Panc1 (cell line): ENCODE measurements at places on chromosomes 6 and 20. TPM values are rescaled to one million over a fixed set of nuclear protein-coding genes. Genes with fewer than 3 reads are reported as not detected.

DNA sequence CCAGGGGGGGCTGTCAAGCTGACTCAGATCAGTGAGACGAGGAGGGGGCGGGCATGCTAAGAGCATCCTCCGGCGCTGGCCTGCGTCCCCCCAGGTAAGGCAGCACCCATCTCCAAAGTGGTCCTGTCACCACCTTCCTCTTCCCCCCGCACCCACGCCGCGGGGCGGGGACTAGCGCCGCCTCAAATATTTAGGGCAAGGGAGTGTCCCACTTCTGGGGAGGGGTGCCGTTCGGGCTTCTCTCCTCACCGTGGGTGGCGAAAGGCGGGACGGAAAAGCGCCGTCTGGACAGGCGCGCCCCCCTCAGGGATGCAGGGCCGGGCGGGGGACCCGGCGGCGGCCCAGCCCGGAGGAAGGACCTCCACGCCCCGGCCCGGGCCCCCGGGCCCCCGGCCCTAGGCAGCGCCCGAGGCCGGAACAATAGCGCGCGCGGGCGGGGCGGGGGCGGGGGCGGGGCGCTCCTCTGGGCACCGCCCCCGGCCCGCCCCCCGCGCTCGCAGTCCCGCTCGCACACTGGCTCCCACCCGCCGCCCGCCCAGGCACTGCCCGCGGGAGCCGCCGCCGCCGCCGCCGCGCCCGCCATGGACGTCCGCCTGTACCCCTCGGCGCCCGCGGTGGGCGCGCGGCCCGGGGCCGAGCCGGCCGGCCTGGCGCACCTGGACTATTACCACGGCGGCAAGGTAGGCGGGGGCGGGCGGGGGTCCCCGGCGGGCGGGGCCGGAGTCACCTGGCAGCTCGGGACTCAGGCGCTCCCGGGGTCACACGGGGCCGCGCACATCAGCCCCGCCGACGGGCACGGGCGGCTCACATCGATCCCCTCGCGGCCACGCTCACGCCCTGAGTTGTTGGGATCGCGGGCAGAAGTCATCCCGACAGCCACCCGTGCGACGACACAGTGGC lies at the start of gene TOX2:
Gene TOX2, plus strand, starts transcription at position 542 of the 900 bp plus-strand sequence. Its CDS starts 40 bp downstream, at position 582.
- peaks cover 23% of the 10 kb centered on the region for H3K4me1 ChIP-seq
- peak within 1 kb of the TSS; percentile 86 for H3K27ac ChIP-seq
- DNase-seq, result no peak
- H3K36me3 ChIP-seq, result no peaks in the 10 kb centered on the region

- H3K36me3 ChIP-seq, result no peaks in the 10 kb centered on the region
- no peak overlapping the region for H3K4me3 ChIP-seq
- peaks cover 4% of the 10 kb centered on the region; the same call in 1 of the 2 replicates for H3K27me3 ChIP-seq
- no peak overlapping the region for H3K27ac ChIP-seq
- DNase-seq, result no peak
Measured at GRCh38 chr20:13141546-13141945, 79.5 kb upstream of the ISM1 start.

GRCh38 chr6:71855406-71855805 lies 30.9 kb upstream of the RIMS1 start:
- H3K4me3 ChIP-seq, result no peak overlapping the region
- no peak overlapping the region for H3K27ac ChIP-seq
- H3K36me3 ChIP-seq, result no peaks in the 10 kb centered on the region
- no peak for DNase-seq
- H3K27me3 ChIP-seq, result no peaks in the 10 kb centered on the region

DNA sequence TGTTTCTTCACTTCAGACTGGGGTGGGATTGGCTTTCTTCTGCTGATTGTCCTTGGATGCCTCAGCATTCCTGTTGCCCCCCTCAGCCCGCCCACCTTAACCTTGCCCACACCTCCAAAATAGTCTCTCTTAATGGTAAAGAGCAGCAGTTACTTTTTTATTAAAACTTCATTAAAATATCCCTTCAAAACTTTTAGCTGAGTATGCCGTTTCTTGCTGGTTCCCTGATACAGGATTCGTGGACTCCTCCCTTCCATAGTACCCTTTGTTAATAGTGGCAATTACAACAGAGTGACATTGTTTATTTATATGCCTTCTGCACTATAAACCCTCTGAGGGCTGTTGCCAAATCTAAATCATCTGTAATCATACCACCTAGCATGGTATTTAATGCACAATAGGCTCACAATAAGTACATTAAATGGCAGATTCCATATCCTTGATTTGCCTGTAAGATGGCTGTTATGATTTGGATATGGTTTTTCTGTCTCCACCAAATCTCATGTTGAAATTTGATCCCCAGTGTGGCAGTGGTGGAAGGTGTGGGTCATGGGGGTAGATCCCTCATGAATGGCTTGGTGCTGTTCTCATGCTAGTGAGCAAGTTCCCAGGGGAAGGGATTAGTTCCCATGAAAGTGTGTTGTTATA lies 3.5 kb upstream of the MOCS1 start:
- H3K27me3 ChIP-seq, result peaks cover 12% of the 10 kb centered on the region
- H3K4me3 ChIP-seq, result no peak overlapping the region
- no peaks in the 10 kb centered on the region for H3K4me1 ChIP-seq
- H3K27ac ChIP-seq, result no peak overlapping the region
- DNase-seq, result no peak
- H3K36me3 ChIP-seq, result no peaks in the 10 kb centered on the region; the same call in 1 of the 2 replicates

DNA sequence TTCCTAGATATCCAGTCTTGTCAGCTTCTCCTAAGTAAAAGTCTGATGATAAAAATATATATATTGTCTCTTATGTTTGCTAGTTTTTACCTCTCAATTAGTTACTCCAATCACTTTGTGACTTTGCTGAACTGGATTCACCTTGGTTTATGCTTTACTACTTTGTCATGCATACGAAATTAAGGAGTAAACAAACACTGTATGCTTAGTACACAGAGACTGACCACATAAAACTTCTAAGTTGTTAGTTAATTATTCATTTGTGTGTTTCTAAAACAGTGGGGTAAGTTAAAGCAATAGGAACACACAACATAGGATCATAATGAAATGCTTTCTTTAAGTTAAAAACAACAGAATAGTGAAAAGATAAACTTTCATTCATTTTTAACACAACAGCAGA lies 877.3 kb upstream of the MAP3K7 start:
- no peaks in the 10 kb centered on the region for H3K27me3 ChIP-seq
- no peak overlapping the region for H3K4me3 ChIP-seq
- no peaks in the 10 kb centered on the region for H3K4me1 ChIP-seq
- no peak for DNase-seq
- no peak overlapping the region for H3K27ac ChIP-seq
- no peaks in the 10 kb centered on the region for H3K36me3 ChIP-seq

DNA sequence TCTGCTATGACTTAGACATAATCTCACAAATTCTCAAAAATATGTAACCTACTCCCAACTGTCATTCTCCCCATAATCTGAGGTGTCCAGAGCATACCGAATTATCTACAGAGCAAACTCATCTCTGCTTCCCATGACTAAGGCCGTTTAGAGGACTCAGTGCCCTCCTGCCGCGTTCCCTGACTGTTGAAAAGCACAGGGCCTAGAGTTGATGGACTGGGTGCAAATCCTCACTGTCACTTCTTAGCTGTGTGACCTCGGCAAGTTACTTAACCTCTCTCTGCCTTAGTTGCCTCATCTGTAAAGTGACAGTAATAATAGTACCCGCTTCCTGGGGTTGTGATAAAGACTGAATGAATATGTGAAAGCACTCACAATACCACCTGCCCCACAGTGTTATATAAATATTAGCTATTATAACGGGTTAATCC lies 4.7 kb upstream of the TUBB2A start:
- no peaks in the 10 kb centered on the region for H3K27me3 ChIP-seq
- DNase-seq, result no peak
- peak overlapping the region; percentile 92 for H3K27ac ChIP-seq
- H3K4me3 ChIP-seq, result peak overlapping the region; percentile 84
- peaks cover 28% of the 10 kb centered on the region for H3K4me1 ChIP-seq

TINAG gene
- total RNA-seq, result not detected

PAK5 gene
- total RNA-seq, result not detected
